Amniotic stem cell (primary cell): ENCODE measurements at places on chromosomes 1 and 21.

DNA sequence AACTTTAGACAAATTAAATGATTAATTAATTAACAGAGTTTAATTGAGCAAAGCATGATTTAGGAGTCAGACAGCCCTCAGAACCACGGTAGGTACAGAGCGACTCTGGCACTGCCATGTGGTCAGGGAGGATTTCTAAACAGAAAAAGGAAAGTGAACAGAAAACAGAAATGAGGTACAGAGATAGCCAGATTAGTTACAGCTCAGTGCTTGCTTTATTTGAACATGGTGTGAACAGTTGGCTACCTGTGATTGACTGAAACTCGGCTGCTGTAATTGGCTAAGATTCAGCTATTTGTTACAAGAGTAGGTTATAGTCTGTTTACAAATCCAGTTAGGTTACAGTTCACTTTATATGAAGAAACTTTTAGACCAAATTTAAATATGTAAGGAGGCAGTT is 163.0 kb upstream of the TNR start:
- no peak for DNase-seq

GRCh38 chr1:213163278-213163711 is 112.3 kb downstream of the RPS6KC1 start:
- no peak for DNase-seq

DNA sequence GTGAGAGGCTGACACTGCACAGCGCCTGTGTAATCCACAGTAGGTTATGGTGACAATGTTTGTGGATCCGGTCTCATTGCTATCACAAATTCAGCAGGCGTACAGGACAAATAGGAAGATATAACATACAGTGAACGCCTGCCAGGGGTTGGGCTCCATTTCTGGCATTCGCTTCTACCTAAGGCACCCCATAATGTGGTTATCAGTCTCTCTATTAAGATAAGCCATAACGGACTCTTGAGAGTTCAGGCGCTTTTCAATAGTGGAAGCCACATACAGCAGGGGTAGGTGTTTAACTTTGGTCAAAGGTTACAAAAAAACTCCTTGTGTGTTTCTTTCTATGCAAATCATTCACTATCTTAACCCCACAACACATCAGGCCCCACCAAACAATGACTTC is 72.8 kb downstream of the SIPA1L2 start:
- DNase-seq = no peak

- DNase-seq = no peak
Measured at GRCh38 chr1:242425232-242425631, 99.3 kb downstream of the PLD5 start.

- DNase-seq = no peak
Measured at GRCh38 chr1:7585216-7585907, 185.7 kb upstream of the VAMP3 start.

DNA sequence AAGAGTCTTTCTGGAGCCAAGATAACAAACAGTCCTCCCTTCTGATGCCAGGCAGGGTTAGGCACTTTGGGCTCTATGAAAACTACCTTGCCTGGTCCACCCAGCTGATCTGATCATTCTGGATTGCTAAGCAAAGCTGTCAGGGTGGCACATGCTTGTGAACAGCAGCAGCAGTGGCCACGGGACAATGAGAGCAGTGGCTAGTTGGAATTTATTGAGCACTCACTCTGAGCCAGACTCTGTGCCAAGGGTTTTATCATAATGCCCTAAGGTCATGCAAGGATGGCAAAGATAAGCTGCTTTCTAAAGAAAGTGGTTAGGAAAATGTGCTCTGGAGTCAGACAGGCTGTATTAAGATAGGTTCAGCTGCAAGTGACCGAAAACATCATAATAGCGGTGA is 390.4 kb upstream of the VAMP3 start:
- DNase-seq = no peak

- DNase-seq = no peak
Measured at GRCh38 chr1:204630132-204630905, 55.2 kb downstream of the LRRN2 start.

GRCh38 chr1:81950037-81950436 is 149.3 kb downstream of the ADGRL2 start:
- no peak for DNase-seq

GRCh38 chr1:147270721-147271120 is 28.2 kb downstream of the CHD1L start:
- no peak for DNase-seq

DNA sequence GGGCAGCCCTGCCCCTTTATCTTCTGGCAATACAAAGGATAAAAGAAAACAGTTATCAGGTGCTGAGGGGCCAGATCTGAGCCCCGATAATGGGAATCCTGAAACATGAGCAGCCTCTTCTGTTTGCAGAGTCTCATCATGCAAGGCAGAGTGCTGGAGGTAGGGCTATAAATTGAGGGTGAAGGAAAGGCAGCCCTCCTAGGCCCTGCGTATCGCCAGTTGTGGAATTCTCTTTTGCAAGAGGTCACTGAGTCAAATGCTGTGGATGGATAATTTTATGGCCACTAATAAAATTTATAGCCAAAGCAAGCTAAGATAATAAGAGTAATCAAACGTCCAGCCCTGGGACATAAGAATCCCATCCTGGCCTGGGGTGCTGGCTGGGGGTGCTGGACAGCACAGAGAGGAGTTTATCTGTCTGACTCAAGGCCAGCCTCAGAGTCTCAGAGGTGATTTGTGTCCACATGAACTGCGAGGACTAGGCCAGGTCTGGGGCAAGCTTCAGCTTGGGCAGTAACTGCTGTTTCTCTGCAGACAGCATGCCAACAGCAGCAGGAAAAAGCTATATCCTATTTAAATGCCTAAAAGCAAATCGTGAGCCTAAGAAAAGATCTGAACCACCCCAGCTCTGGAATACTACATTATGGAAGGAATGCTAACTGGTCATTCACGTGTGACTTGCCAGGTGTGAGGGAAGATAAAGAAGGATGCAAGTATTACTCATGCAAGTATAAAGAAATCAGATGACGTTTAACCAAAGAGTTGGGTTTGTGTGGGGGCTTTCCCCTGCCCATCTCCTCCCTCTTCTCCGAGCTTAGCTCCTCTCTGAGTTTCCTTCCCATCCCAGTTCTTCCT is 254.8 kb downstream of the KIF26B start:
- no peak for DNase-seq

- no peak for DNase-seq
Measured at GRCh38 chr1:159918352-159919200, 6.7 kb downstream of the TAGLN2 start.

- DNase-seq = no peak
Measured at GRCh38 chr1:53944469-53945182, 873 bp downstream of the IFT25 start.

- no peak for DNase-seq
Measured at GRCh38 chr1:28507646-28508434, 2.0 kb downstream of the RCC1 start.

- DNase-seq = no peak
Measured at GRCh38 chr1:241976229-241976628, 18.7 kb downstream of the BECN2 start.

GRCh38 chr1:8595941-8596340 is 221.5 kb downstream of the RERE start:
- DNase-seq = no peak

DNA sequence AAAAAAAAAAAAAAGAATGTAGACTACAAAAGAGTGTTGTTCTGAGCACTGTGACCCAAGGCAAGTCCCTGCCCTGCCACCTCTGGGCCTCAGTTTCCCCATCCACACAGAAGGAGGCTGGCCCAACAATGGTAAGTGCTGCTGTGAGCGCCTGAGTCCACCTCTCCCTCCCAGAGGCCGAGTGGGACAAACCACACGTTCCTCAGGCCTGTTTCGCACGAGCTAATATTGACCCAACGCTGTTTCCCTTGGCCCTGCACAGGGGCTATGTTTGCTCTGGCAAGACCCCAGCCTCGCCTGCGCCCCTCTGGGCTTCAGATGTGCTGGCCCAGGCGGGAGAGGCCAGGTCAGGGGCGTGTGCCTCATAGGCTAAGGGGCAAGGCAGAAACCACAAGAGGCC is 12.6 kb upstream of the LAPTM5 start:
- no peak for DNase-seq

DNA sequence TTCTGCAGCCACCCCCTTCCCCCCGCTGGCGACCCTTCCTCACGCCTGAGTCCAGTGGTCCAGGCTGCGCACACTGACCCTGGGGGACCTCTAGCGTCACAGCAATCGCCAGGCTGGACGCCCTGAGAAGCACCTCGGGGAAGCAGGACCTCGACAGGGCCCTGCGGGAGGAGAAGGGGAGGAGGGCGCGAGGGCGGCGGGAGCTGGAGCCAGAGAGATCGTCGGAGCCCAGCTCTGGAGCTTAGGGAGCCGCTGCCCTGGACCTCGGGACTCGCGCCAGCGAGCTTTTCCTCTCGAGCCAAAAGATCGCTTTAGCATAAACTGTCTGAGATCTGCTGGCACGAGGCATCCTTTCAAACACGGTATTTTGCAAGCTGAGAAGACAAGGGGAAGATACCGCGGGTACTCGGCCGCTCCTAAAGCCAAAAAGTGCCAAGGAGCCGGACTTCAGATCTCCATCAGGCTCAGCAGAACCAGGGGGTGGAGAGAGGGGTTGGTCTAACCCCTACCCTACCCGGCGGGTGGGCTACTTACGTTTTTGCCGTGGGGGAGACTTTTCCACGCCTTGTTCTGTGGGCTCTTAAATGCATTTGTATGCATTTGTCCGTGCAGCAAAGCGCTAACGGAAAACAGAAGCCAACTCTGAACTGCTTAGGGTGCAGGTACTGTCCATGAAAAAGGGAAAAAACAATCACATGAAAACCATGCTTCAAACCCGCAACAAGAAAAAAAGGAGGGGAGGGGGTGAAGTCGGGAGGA is 586 bp downstream of the COL24A1 start:
- DNase-seq = no peak

DNA sequence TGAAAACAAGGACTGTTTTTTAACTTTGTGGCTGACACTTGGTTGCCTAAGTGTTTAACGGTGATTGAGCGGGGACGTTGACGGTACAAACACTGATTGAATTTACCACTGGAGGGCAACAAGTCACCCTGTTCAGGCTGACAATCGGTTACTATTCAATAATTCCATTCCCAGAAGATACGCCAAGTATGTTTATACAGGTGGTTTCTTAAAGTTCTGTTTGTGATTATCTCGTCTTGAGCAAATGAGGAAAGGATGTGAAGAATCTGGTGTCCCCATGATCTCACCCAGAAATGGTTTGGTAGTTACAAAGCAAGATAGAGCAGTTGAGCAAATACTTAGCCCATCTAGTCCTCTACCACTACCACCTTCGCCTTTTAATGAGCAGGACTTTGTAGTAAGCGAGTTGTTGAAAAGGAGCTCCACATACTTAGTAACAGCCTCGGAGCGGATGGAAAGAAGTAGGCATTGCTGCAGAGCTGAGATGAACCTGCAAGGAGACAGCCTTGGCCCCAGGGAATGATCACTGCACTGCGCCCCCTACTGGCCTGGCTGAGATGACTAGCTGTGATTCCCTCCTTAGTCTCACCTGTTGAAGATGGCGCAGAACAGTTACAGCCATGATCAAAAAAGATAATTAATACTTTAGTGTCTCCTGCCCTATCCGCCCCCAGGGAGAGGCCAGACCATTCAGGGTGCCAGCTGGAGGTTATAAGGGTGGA is 36.3 kb downstream of the IFNAR1 start:
- DNase-seq = peak; percentile 22

DNA sequence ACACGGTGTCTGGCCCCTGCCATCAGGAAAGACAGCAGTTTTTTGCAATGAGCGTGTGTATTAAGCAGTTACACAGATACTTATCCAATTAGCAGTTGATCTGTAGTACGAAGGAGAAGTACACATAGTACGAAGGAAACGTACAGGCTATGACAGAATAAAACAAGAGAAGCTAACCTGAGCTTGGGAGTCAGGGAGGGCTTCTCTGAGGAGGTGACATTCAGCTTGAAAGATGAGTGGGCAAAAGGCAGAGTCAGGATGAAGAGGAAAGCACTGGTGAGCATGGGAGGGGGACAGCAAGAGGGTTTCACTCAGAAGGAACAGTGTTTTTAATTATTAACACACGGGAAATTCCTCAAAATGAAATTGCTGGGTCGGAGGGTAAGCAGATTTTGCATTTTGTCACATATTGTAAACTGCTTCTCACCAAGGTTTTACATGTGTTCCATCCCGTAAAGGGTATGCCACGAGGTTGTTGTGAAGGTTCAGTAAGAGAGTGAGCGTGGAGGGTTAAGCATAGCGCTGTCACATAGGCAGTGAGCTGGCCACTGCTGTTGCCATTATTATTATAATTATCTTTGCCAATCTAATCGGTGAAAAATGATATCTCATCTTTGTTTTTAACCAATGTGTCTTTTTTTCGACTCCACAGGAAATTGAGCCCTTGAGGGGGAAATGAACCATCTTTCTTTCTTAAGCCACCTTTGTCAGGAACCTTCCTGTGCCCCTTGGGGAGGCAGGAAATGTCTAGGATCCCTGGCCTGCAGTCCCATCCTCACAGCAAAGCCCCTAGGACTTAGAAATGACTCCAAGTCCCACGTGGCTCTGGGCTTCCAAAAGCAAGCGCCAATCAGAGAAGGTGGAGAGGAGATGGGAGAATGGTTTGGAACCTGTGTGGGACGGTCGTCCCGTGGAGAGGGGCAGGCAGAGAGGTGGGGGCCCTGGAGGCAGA is 47.3 kb upstream of the POU3F1 start:
- DNase-seq = no peak

DNA sequence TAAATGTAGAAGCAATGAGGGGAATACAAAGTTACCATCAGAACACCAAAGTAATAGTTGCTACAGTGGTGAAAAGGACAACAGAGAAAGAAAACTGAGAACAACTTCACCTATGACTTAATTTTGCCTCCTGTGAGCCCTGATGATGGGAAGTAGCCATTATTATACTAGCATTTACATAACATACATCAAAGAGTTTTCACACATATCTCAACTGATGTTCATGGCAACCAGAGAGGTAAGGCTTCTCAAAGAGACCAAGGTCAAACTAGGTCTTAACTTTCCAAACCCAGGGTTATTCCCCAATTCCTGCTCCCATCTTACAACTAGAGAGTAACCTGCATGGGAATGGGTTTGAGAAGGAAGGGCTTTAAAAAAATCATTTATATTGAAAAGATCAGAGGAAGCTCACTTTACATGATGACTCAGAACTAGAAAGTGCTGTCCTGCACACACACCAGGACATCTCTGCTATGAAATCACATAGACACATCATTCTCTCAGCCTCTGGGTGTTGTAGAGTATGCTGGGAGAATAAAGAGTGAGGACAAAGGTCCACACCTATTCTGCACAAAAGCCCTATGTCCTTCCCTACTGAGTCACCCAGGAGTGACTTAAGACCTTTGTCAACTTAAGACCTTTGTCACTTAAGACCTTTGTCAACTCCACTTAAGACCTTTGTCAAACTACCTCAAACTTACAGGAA is 179.7 kb downstream of the TNFSF18 start:
- no peak for DNase-seq

GRCh38 chr1:86823821-86824500 is 90.0 kb downstream of the SELENOF start:
- no peak for DNase-seq
